ENCODE measurements at places on chromosomes 16 and 17.
A peak's percentile ranks its signal among the peaks of the same experiment; 100 is the strongest.

- no peak for DNase-seq
Observed at GRCh38 chr16:53150769-53151168, 96.0 kb downstream of the CHD9 start.

DNA sequence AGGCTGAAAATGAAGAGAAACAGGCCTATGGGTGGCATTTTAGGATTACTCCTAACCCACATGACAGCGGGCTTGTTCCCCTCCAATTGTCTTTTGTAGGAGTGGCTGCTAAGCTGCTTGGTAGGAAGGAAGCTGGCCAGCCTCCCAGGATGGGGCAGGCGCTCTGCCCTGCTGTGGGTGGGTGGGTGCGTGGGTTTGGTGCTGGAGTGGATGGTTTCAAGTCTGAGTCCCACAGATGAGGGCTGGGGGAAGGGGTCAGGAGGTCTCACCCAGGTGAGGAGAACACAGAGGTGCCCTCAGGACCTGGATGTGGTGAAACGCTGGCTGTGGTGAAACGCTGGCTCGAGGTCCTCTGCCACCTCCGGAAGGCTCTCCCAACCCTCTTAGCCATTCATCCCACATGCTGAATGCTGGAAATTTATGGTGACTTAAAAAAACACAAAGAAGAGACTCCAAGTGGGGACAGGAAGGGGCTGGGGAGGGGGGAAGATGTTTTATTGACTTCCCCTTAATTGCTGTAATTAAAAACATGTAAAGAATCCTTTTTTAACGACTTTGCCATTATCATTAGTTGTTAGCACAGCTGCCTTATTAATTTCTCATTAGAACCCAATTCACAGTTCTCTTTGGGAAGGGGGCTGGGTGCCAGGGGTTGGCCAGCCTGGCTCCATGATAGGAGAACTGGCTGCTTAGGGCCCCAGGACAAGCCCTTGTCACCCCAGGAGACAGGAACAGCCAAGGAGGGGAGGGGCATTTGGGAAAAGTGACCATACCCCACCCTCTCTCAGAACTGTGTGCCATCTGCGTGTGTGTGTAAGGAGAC, 153.5 kb upstream of the CDC42EP4 start:
- DNase-seq = no peak

GRCh38 chr17:48747445-48748363, 19.2 kb upstream of the HOXB13 start:
- no peak for DNase-seq

- DNase-seq = no peak
Observed at GRCh38 chr17:50803676-50804075, 31.7 kb upstream of the WFIKKN2 start.

DNA sequence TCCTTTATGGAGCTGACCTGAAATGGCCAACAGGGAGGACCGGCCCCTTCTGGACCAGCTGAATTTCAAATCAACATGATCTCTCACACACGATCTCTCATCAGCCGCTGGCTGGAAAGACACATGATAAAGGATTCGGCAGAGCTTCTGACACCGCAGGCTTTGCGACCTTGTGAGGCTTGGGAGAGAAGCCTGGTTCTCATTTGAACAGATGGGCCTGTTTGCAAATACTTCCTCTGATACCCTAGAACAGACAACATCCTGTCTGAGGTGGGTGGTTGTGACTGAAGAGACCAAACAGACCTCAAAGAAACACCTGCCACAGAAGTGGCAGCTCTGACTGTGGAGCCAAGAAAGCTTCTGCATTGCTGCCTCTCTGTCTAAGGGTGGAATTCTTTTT, 77.9 kb upstream of the SDK2 start:
- DNase-seq = no peak

DNA sequence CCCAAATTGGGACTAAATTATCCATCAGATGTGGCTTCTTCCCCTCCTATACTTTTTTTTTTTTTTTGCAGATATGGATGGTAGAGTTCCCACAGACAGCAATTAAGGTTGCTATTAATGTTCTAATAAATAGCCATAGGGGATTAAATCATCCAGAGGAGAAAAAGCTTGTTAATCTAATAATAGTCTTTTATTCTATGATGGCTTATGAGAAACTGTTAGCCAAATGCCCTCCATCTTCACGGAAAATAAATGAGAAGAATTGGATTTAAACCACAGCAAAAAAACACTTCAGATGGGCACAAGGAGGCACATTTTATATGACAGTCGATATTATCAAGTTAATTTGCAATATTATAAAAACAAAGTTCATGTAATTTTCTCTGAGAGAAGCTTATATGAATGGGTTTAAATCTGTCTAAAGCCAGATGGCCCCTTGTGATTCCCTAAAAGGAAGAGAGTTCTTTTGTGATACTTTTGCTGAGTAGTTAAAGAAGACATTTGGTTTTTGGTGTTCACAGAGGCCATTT, 5.1 kb upstream of the CAPNS2 start:
- no peak for DNase-seq

- no peak for DNase-seq
Observed at GRCh38 chr16:27387724-27388123, 14.2 kb upstream of the IL21R start.

DNA sequence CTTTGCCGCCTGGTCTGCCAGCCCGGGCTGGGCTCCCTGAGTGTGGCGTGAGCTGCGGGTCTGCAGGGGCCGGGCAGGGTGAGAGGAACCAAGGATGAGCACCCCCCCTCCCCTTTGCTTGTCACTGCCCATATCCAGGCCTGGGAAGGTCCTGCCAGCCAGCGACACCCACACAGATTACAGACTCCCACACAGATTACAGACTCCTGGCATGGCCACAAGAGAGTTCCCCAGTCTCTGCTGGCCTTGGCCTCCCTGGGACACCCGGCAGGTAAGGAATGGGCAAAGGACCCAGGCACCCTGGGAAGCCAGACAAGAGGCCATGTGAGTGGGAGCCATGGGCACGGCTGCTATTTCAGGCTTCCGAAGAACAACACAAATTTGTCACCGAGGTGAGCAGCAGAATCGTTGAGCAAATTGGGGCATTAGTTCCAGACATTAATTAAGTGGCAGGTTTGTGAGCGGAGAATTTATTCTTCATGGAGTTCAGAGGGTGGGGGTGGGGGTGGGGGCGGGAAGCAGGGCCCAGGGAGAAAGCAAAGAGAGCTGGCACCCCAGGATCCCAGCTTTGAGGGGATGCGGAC, 41.4 kb downstream of the SRCIN1 start:
- no peak for DNase-seq

GRCh38 chr16:71383054-71383773, 24.7 kb downstream of the CALB2 start:
- DNase-seq = no peak

GRCh38 chr16:11684231-11685025, 16.2 kb downstream of the SNN start:
- no peak for DNase-seq

DNA sequence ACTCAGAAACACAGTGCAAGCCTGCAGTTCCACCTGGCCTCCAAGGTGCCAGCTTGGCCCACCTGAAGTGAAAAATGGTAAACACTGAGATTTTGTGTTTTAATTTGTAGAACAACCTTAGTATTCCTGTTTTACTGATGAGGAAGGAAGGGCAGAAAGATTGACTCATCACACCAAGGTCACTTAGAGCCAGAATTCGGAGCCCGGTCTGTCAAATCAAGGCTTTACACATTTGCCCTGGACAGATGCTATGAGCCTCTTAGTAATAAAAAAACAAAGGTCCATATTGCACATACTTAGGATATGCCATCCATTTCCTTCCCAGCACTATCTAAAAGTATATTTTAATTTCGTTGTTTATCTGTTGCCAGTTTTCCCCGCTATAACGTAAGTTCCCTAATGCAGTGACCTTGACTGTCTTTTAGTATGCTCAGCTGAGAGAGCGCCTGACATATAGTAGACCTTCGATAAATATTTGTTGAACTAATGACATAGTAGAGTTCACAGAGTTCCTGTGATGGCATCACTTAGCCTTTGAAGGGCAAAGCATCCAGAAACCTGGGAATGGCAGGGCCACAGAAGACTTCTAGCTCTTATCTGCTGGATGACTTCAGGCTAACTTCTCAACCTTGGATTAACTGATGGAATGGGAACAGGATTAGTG, 7.2 kb upstream of the TBKBP1 start:
- no peak for DNase-seq

GRCh38 chr16:85327731-85328675, 215.7 kb upstream of the CIBAR2 start:
- DNase-seq = no peak

DNA sequence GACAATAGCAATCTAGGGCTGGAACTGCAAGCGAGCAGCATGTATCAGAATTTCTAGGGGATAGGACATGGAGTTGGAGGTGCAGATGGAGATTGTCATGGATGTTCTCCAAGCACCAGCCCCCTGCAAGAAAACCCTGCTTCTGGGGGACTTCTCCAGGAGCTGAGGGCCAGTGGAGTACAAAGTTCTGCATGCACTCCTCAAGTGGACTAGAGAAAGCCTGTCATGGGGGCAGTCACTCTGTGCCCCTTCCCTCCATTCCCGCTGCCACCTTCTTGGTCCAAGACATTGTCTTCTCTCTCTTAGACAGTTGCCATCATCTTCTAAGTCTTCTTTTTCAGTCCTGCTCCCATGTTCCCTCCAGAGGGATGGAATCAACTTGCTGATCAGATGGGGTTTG, 87.9 kb downstream of the AIPL1 start:
- DNase-seq = no peak

DNA sequence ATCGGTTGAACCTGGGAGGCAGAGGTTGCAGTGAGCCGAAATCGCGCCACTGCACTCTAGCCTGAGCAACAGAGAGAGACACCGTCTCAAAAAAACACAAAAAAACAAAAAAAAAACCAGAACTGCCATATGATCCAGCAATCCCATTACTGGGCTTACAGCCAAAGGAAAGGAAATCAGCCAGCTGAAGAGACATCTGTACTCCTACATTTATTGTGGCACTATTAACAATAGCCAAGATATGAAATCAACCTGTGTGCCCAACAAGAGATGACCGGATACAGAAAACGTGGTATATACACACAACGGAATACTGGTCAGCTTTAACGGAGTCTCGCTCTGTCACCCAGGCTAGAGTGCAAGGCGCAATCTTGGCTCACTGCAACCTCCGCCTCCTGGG, 14.6 kb downstream of the FANCA start:
- no peak for DNase-seq

DNA sequence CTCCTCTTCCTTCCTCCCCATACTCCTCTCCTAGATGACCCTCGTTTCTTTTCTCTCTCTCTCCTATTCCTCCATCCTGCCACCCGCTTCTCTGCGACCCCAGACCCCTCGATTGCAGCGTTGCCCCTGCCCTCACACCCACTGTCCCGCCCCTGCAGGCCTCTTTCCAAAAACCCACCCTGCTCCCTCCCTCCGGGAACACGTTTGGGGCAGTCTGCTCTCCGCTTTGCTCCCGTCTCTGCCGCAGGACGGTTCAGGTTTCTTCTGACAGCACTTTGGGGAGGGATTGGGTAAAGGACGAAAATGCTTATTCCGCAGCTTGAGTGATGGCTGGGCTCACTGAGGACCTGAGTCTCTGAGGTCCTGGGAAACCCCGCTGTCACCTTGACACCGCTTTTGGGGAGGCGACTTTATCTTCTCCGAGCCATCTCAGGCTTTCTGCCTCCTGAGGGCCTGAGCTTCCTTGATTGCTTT, 690 bp downstream of the NDE1 start:
- peak; percentile 23 for DNase-seq

GRCh38 chr17:49928126-49928800, 40.7 kb upstream of the DLX4 start:
- DNase-seq = no peak

GRCh38 chr17:58302171-58302918, 21.6 kb upstream of the MPO start:
- DNase-seq = no peak

DNA sequence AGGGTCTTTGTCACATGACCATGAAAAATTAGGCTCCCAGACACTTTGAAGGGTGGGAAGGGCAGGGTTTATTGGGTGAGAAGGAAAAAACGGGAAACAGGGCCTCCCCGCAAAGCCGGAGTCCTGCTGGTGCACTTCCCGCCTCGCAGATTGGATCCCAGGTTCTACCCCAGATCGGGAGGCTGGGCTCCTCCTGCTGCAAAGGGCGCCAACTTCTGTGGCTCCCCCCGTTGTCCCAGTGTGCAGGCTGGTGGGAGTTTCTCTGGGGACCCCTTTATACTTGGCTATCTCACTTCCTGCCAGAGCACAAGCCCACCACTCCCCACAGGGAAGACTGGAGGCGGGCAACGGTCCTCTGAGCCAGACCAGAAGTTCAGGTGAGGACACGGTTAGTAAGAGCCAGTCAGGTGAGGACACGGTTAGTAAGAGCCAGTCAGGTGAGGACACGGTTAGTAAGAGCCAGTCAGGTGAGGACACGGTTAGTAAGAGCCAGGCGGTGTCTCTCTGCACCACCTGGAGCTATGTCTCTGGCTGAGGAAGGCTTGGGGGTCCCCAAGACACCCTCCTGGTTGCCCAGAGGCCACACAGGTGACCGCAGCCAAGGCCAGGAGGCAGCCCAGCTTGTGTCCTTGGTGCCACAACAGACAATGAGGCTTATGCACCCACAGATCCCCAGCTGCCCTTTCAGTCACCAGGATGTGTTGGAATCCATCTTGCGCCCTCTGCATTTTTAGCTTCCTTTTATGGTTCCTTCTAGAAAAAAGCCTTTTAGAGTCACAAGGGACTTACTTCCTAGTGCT, 48.1 kb upstream of the CHMP6 start:
- DNase-seq = no peak

DNA sequence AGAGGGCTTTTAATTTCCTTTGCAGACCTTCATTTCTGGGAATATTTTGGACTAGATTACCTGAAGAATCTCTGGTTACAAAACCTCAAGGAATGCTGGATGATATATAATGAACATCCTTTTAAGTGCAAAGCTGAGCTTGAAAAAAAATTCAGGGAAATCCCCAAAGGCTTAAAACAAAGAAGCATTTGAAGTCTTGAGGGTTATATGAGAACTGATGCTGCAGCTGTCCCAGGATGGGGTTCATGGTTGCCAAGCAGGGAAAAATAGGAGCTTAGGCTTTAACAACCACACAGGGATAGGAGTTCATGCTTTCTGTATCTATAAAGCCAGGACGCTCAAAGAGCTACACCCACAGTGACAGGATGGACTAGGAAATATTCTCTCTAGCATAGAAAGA, 150.4 kb upstream of the IRX5 start:
- DNase-seq = no peak

- DNase-seq = no peak
Observed at GRCh38 chr16:90012991-90013745, 6.1 kb downstream of the DBNDD1 start.
